ENCODE measurements at places on chromosomes 7 and 10.

- no peak for DNase-seq
Observed at GRCh38 chr10:87552248-87552929, 47.7 kb downstream of the MINPP1 start.

DNA sequence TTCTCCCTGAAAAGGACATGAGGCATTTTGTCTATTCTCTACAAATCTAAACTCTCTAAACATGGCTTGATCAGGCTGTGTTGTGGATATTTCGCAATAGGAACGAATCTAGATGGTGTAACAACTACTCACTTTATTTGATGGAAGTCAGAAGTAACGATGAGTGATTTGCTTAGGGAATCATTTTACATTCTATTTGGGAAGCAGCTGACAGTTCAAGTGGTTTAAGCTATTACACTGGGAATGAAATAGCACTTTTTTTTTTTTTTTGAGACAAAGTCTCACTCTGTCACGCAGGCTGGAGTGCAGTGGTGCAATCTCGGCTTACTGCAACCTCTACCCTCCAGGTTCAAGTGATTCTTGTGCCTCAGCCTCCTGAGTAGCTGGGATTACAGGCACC, 44.1 kb downstream of the NPY start:
- DNase-seq, result no peak

- no peak for DNase-seq
Observed at GRCh38 chr7:36521911-36522310, 132.2 kb downstream of the ANLN start.

DNA sequence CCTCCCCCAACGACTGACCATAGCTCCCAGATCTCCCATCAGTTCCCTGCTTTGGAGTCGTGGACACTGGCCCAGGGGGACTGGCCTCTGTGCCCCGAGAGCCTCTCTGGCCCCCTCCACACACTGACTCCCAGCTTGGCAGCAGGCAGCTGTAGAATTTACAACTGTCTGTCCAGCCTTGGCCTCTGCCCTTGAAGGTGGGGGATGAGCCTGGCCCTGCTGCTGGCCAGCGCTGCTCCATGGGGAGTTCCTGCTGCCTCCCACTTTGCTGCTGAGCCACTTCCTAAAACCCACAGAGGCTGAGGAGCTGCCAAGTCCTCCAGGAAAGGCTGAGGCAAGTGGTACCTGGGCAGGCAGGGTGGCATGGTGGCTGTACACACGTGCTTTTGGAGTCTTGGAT, 147.1 kb downstream of the WDR11 start:
- DNase-seq, result no peak

GRCh38 chr10:86368046-86368445, 1.5 kb upstream of the GRID1 start:
- DNase-seq, result no peak

GRCh38 chr10:13788711-13789447, 202.1 kb downstream of the PRPF18 start:
- DNase-seq, result peak; percentile 48

DNA sequence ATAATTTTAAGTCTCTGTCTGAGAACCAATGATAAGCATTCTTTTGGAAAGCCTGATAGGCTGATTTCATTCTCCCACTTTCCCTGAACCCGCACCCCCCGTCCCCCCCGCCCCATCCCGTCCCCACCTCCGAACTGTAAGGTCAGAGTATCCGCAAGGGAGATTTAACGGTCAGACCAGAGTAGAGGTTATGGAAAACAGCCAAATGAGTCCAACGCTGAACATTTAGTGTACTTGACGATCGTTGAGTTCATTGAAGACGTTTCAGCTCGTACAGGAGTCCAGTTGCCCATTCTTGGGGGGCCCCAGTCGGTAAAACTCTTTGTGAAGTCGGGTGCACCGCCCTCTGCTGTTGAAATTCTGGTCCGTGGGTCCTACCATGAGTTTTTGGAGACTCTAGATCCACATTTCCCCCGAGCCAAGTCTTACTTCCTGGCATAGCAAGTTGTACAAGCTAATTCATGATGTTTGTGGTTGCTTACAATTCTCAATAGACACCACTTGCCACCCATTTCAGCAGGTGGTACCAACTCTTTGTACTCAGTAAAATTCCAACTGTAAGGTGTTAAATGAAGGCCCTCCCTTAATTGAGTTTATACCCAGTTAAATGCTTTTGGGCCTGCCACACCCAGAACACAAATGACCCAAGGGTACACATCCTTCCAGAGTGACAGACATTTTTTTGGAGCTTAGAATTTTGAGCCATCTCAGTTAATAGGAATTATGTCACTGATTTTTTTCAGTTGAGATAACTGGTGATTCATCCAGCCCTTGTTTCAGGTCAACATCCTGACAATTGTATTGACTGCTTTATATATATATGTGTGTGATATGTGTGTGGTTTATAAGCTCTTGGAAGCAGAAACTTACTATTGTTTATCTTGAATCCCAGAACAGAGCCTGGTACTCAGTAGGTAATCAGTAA, 1.2 kb downstream of the MARCHF5 start:
- peak; percentile 39 for DNase-seq

DNA sequence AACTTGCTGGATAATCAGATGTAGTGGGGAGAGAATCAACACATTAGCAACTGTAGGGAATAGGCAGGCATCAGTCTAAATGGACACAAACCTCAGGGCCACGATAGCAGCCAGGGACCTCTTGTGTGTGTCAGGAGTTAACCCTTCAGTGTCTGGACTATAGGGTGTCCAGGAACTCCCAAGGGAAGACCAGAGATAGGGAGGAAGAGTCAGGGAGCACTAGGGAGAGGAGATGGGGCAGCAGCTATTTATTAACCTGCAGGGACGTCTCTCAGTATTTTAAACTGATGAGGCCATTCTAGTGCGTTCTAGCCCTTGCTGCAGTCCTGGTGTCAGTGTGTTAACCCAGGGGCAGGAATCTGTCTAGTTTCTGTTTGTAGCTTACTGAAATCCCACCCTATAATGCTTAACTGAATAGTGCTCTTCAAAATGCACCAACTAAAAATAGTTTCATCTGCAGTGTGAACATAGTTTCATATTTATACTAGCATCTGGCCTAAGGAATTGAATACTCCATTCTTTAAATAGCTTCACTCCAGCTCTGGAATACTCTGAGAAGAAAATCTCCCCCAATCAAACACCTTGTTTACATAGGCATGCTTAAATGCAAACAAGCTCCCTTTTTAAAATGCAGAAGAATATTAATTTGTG, 62.7 kb downstream of the ARID5B start:
- no peak for DNase-seq

DNA sequence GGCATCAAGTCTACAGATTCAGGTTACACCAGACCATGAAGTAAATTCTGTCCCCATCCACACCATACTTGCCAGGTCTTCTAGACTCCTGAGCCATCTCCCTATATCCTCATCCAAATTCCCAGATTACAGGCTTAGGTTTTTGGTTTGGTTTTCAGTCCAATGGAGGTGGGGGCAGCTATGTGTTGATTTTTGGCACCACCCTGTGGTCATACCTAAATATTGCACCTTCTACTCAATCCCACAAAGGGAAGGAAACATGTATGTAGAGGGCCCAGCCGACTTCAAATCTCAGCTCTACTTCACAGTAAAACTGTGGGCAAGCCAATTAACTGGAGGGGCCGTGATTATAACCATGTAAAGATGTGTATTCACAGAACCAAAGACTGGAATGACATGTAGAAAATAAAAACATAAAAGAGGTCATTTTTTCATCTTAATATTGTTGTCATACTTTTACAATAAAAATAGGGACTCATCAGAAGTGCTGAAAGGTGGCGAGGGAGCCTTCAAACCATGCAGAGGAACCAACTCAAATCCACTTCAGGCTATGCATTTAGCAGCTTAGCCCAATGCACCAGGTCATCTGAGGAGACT, 19.8 kb downstream of the ERCC6 start:
- DNase-seq, result peak; percentile 32

DNA sequence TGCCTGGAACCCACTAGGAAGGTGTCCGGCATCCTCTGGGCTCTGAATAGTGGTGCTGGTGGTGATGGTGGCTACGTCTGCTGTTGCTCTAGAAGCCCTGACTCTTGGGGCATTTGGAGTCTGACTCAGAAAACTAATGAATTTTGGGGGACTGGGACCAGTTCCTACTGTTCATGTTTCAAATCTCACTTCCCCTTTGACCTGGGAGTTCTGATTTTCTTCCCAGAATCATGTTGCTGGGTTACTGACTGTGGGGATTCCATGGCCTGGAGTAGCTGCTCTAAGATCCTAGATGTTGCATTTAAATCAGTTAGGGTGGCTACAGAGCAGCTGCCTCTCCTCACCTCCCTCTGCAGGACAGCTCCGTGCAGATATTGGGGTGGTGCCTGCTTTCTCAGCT, 3.2 kb downstream of the TSPAN33 start:
- no peak for DNase-seq

DNA sequence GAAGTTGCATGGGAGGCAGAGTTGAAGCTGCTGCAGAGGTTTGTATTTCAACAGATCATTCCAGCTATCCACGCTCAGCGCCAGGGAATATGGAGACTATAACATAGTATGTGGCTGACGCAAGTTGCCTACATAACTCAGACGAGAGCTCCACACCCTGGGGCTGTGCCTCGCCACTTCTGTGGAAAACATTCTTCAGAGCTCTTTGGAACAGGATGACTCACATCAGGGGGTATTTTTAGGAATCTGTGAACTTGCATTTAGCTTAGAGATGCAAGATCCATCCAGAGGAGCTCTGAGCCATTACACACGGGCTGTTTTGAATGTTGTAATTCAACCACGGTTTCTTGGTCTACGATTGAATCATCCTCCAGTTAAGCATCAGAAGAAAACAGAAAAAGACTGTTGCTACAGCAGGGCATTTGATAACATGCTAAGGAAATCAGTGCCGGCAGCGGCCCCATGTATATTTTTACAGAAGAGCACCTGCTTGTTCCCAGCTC, 481.5 kb upstream of the AKR1E2 start:
- peak; percentile 25 for DNase-seq

- DNase-seq, result peak; percentile 81
Observed at GRCh38 chr10:29409241-29410054, 120.6 kb downstream of the LYZL1 start.

DNA sequence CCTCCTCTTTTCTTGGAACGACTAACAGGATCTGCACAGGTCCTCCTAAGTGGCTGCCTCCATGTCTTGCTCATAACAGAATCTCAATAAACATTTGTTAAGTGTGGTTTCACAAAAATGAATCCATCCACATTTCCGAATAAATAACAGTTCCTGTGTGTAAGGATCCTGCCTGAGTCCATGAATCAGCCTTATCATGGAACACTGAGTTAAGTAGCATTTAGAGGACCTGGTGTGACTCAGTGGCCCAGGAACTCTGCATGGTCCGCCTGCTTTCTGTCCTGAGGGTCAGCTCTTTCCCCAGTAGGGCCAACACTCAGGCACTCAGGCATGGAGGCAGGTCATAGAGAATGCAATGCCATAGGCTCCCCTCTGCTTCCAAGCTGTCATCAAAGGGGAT, 15.8 kb upstream of the C10orf90 start:
- DNase-seq, result no peak

GRCh38 chr7:91156316-91157185, 107.7 kb upstream of the FZD1 start:
- no peak for DNase-seq

DNA sequence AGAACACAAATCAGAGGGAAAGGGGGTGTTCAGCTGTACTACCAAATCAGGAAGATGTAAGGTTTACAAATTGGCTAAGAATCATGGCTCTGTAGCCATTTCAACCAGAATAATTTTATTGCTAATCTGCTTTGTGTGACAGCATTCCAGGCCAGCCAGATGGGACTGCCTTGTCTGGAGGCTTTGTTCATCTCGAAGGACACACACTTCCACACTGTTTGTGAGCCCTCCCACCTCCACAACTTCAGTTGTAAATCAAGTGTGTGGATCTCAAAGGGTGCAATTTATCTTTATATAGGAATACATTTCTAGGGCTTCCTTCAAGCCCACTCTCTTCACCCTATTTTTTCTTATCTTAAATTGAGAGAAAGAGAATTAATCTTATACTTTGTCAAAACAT, 6.9 kb upstream of the OIT3 start:
- no peak for DNase-seq

- no peak for DNase-seq
Observed at GRCh38 chr10:63166742-63167258, 33.7 kb downstream of the NRBF2 start.

DNA sequence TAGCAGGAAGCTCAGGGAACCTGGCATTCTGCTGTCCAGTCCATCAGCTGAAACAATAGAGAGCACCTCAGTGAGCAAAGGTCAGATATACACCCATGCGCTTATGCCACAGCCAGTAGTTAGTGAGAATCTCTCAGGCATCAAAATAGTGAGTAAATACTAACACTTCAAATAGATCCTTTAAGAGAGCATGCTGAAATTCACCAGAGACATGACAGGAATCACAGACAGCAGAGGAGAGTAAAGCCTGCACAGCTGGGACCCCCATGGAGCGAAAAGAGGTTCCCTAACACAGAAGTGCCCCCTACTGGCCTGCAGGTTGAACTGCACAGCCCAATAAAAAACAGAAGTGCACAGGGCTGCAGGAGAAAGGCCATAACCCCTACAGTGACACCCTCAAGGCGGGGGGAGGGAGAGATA, 57.6 kb upstream of the ANTXRL start:
- no peak for DNase-seq

GRCh38 chr10:126609566-126609965, 60.9 kb downstream of the C10orf90 start:
- DNase-seq, result no peak

DNA sequence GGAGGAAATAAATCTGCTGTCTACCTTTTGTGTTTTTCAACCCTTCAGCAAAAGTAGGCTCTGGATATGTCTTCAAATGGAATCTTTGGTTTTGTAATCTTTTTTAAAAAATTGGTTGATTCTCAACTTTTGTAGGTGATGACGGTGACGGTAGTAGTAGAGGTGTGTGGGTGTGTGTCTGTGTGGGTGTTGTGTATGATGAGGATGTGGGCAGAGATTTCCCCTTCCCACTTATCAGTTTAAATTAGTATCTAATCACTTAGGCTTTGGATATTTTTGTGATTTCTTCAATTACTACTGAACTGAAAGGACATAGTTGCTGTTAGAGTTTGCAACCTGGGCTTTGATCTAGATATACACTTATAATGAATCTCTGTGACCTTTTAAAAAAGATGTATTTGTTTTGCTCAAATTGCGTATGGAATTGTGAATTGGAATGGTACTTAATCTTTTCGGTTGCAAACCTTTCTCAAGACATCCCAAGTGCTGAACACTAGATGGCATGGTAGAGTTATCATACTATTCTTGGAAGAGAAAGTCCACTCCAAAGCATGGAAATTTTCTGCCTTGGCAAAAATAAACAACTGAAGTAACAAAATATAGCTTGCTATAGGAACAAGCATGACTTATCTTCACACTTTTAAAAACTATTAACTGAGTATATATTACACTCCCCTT, 51.9 kb upstream of the A1CF start:
- DNase-seq, result peak; percentile 33

DNA sequence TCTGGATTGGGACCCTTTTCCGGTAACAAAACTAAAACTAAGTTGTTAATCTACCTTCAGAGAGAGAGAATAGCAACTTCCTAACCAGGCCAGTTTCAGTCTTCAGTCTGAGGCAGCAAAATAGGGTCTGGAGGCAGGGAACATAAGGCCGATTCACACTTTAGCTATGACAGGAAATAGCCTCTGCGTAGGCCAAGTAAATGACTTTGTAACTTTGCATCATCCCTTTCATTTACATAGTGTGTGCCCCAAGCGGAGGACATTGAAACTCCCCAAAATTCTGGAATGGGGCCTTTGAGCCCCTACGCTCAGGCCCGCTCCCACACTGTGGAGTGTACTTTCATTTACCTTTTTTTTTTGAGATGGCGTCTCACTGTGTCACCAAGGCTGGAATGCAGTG, 1.7 kb upstream of the UPP1 start:
- DNase-seq, result no peak
